Activated CD4-positive, alpha-beta memory T cell treated with anti-CD3 and anti-CD28 coated beads for 36 hours (primary cell): ENCODE measurements at places on chromosomes 4 and X. TPM values are rescaled to one million over a fixed set of nuclear protein-coding genes. Genes with fewer than 3 reads are reported as not detected.
A peak's percentile ranks its signal among the peaks of the same experiment; 100 is the strongest.

The GPC3 gene
- total RNA-seq = 0.14 TPM

The RPS6KA6 gene
- total RNA-seq = 0.07 TPM

The GPC4 gene
- total RNA-seq = not detected

The XAGE2 gene
- total RNA-seq = not detected

The TMEM144 gene
- not detected for total RNA-seq

The MAMLD1 gene
- total RNA-seq = 2.2 TPM

The GAB3 gene
- 3.7 TPM for total RNA-seq

The XIAP gene
- total RNA-seq = 36.1 TPM

The SLC25A43 gene
- total RNA-seq = 6.0 TPM

The RXFP1 gene
- total RNA-seq = not detected

The HTN1 gene
- total RNA-seq = not detected

The UNC5C gene
- not detected for total RNA-seq

DNA sequence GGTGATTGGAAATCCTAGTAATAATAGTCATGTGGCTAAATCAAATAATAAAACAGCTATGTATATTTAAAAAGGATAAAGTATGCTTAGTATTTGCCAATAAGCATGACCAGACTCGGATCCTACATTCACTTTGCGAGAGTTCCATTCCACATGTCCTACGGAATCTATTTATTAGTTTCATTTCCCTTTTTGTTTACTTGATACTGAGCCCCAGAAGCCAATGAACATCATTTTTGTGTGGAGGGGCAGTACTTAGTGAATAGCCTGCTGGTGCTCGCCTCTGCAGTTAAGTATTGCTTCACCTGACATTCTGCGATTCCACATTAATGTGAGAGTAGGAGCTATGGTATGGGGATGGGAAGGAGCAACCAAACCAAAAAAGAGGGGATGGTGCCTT is 58.5 kb upstream of the NAP1L5 start:
- DNase-seq = no peak

GRCh38 chrX:68193786-68194185 is 239.5 kb downstream of the OPHN1 start:
- DNase-seq = no peak

GRCh38 chr4:180949424-180950213 is 1293.6 kb upstream of the TENM3 start:
- DNase-seq = no peak

- no peak for DNase-seq
Measured at GRCh38 chr4:21290562-21290961, 590.3 kb downstream of the PACRGL start.

GRCh38 chr4:28351826-28352225 is 1491.2 kb downstream of the STIM2 start:
- DNase-seq = no peak

- DNase-seq = peak; percentile 76
Measured at GRCh38 chr4:184282895-184283654, 65.4 kb upstream of the ENPP6 start.

DNA sequence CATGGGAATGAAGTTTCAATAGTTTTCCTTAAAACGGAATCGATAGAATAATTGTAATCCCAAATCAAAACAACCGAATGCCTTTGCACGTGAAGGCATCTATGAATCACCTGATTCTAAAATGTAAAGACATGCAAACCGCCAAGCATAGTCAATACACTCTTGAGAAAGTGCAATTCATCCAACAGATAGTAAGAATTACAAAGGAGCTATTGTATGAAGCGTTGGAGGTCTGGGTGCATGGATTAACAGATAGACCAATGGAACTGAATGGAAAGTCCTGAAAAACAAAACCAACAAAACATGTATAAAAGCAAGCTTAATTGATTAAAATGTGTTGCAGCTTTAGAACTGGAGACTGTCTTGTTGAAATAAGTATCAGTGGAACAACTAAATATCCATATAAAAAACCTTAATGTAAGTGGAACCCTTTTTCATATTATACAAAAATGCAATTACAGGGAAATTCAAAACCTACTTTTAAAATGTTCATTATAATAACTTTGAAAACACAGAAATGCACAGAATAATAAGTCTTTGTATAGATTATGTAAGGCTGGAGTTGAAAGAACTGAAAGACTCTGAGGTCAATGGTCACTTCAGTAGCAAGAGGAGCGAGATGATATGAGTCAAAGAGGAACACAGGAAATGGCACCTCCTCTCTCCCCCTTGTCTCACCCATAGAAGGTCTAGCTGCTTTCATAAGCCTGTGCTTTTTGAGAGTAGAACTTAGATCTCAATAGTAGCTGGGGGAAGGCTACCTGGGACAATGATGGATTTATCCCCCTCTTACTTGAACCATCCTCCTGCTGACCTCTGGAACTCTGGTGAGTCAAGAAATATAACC is 20.1 kb downstream of the MAGEC2 start:
- no peak for DNase-seq

DNA sequence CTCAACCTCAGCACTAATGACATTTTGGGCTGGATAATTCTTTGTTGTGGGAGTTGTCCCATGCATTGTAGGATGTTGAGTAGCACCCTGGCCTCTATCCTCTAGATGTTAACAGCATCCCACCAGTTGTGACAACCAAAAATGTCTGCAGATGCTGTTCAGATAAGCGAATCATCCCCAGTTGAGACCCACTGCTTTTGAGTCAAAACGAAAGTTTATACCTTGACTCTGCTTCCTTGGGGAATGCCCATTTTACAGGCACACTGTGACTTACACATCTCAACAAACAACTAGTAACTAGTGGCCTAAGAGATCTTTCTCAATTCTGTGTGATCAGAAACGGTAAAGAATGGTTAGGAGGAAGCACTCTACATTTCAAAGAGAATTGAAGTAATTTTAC is 37.0 kb downstream of the SEPSECS start:
- peak; percentile 22 for DNase-seq

DNA sequence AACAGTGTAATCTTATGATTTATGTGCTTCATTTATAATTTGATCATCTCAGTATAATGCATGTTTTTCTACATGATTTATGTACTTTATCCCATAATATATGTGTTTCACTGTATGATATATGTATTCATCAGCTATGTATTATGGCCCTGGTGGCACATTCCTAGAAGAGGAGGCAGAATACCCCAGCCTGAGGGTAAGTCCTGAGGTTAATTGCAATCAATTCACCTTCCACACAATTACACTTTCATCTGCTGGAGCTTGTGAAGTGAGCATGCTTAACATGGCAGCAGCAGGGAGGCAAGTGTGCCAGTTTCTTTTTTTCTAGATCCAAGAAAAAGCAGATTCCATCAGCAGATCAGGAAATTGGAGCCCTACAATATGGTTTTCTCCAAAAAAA is 81.2 kb downstream of the CXXC4 start:
- DNase-seq = no peak

GRCh38 chr4:75308049-75308448 is 206.2 kb downstream of the RCHY1 start:
- DNase-seq = no peak

DNA sequence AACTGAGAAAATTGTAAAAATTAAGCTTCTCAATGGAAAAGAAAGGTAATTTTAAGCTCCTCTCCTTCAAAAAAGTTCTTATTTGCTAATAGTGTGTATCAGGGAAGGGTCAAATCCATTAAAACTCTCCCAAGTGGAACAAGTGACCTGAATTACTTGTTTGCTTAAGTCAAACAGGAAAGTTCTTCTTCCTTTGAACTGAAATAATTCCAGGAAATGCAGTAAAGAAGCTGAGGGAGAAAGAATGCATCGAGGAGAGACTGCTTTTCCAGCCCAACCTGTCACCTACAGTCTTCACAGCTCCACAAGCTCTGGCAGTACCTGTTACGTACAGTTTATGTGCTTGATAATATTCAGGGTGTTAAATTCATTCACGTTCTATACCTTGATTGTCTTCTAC is 131.1 kb downstream of the KLHL8 start:
- no peak for DNase-seq

DNA sequence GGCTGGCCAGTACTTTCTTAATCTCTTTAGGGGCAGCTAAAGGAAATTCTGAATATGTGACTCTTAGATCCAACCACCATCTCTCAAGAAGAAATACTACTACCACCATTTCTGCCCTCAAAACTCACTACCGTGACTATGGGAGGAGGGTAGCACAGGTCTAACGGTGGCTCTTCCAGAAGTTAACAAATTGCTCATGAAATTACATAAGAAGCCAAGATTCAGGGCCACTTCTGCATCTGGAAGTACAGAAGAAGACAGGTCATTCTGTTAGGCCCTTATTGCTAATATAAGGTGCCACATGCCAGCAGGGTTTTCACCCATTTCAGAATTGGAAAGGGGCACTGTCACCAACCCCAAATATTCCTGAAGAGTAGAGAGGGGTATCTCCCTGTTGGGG is 19.6 kb upstream of the NKRF start:
- DNase-seq = no peak

DNA sequence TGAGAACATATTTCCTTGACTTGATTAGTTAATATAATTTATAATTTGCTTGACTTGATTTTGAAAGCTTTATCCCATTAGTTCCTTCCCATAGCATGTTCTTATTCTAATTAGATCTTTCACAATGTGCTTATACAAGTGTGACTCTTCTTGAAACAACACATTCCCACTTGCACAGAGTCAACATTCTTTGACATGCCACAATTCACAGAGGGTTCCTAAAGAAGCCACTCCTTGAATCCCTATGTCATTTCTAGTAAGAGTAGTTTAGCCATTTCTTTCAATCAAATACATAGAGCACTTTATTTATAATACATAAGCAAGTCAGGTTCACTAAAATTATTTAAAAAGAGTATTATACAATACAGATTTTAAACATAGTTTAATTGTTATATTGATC is 228.9 kb upstream of the GRID2 start:
- no peak for DNase-seq

DNA sequence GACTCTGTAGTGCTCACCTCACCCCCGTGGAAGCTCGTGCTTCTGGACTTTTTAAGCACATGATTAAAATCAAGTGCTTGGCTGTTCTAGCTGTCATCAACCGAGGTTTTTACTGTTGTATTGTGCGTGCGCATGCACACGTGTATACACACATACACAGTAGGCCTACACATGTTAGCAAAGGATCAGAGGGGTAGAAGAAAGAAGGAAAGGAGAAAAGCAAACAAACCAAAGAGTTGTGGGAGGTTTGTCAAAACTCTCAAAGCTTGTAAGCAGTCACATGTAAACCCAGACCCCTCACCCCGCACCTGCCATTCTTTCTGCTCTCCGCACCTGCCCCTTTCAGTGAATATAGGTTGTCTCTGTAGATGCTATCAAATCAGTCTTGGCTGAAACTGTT is 311.8 kb downstream of the HS3ST1 start:
- no peak for DNase-seq

GRCh38 chr4:116588783-116589182 is 496.6 kb downstream of the TRAM1L1 start:
- no peak for DNase-seq

DNA sequence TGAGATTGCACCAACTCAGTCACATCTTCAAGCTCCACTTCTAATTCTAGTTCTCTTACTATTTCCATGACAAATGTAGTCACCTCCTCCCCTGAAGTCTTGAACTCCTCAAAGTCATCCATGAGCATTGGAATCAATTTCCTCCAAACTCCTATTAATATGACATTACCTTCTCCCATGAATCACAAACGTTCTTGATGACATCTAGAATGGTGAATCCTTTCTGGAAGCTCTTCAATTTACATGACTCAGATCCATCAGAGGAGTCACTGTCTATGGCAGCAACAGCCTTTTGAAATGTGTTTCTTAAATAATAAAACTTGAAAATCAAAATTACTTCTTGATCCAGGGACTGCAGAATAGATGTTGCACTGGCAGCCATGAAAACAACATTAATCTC is 34.5 kb downstream of the GALNTL6 start:
- DNase-seq = no peak

DNA sequence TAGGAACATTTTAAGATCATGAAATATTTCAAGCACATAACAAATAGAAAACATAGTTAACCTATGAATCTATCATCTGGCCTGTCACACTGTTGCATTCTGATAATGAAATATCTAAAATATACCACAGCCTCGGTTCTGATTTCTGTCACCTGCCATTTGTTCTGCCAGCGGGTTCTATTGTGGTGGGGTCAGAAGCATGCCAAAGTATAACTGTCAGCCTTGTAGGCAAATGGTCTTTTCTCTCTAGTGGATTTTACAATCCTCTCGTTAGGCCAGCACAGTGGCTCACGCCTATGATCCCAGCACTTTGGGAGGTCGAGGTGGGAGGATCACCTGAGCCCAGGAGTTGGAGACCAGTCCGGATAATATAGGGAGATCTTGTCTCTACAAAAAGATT is 47.9 kb downstream of the HTRA3 start:
- no peak for DNase-seq

GRCh38 chr4:150585611-150586010 is 3.7 kb downstream of the MAB21L2 start:
- DNase-seq = no peak

GRCh38 chr4:56959100-56959499 is 18.3 kb downstream of the NOA1 start:
- no peak for DNase-seq

DNA sequence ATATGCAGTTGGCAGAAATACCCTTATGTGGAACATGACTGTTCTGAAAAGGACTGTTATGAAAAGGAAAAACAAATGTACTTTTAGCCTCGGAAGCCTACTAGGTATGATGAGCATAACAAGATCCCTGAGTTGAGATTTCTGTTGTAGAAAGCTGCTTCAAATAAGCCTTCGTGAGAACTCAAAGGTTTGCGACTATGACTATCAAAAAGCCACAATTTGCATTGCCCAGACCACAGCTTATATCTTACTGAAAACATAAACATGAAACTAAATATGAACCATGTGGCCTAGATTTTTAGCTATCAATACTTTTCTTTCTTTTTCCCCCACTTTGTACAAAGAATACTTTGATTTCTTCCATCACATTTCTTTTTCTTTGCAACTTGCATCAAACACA is 398.2 kb upstream of the LCORL start:
- DNase-seq = no peak

- no peak for DNase-seq
Measured at GRCh38 chrX:49277535-49277830, 7.9 kb downstream of the PPP1R3F start.

GRCh38 chr4:38762560-38762959 is 20.2 kb downstream of the TLR10 start:
- DNase-seq = no peak

DNA sequence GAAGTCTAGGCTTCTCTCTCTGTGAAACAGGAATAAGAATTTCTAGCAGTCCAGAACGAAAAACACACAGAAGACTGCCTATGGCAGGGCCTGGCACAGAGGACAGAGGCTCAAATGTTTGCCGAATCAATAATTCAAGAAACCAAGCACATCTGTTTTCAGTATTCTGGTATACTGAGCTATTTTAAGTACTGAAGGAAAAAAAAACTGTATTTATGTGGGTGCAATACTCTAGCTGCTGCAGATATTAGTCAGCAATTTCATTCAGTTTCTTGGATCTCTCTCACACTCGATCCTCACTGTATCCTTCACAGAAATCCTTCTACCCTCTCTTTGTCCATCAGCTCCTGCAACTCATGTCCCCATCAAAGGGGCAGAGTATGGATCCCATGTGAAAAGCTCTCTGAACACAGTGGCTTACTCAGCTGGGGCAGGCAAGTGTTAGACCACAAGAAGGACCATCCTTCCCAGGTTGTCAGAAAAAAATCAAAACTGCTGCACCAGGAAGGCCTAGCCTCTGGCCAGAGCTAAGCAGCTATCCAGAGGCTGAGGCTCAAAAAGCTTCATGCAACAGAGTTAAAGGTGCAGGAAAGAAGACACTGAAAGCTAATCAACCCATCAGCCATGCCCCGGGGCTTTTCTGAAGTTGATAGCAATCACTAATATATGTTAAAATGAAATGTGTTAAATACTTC is 9.1 kb upstream of the USO1 start:
- DNase-seq = no peak

GRCh38 chr4:2334826-2335728 is 73.2 kb upstream of the MXD4 start:
- no peak for DNase-seq

GRCh38 chrX:9703406-9703805 is 62.2 kb downstream of the GPR143 start:
- no peak for DNase-seq
